ENCODE measurements at places on chromosomes 13 and 19.

DNA sequence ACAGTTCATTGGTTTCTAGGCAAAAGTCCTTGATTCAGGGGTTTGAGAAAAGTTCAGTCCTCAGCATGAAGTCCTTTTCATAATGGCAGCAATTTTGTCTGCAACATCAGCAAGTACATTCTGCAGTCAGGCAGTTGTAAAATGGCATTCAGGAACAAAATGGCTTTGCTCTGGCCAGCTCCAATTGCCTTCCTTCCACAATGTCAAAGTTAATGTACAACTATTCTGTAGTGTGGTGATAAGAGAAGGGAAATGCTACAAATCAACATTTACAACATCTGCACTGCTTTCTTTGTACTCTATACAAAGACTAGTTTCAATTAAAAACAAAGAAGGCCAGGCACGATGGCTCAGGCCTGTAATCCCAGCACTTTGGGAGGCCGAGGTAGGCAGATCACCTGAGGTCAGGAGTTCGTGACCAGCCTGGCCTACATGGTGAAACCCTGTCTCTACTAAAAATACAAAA, 1.8 kb upstream of the NEK3 start:
- no peak for DNase-seq

DNA sequence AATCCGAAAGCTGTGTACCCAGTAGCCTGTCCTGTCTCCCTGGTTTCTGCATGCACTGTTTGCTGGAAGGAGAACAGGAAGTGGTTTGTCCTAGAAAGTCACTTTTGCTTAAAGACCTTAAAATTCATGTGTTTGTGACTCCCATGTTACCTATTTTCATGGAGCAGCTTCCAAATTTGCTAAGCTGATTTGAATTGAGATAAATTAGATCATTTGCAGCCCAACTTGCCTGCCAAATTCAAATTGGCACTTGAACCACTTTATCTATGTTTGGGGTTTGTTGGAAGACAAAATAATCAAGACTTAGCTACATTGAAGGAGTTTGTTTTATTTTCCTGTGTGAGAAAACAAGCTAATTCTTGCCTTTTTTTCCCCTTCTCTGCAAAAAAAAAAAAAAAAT, 532.5 kb downstream of the DIAPH3 start:
- DNase-seq, result no peak

GRCh38 chr19:1087813-1088415, 7.3 kb downstream of the POLR2E start:
- DNase-seq, result no peak

DNA sequence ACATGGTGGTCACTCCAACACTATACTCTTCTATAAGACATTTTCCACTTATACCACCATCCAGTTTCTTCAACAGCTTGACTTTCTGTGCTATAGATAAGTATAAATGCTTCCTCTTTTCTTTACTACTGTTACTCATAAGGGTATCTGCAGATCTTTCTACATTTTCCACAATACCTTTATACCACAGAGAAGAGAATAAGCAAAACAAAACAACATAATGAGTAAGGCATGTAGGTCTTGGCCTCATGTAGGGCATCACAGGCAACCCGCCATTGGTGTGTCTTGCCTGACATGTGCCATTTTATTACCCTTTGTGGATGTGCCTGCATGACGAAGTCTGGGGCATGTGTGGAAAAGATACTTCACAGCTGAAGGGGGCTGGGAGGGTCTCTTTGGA, 265.3 kb upstream of the STARD13 start:
- DNase-seq, result no peak

- DNase-seq, result no peak
Measured at GRCh38 chr19:16445238-16446107, 26.3 kb downstream of the EPS15L1 start.

- DNase-seq, result no peak
Measured at GRCh38 chr13:49836516-49836915, 44.0 kb upstream of the KPNA3 start.

GRCh38 chr19:10184636-10185035, 10.1 kb downstream of the DNMT1 start:
- DNase-seq, result no peak

GRCh38 chr13:39058040-39058439, 19.8 kb downstream of the NHLRC3 start:
- no peak for DNase-seq

DNA sequence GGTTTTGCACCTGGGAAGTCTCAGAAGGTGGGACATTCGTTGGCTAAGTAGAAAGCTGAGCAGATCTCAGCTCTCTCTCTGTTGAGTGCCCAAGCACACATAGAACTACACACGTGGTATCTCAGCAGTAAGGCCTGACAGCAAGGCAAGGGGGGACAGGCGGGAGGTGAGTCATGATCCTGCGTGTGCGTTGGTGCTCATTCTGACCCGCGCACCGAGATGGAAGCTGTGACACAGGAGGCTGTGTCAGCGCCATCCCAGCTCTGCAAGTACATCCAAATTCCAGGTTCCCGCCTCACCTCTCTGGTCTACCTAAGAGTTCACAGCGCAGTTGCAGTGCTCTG, 135.7 kb downstream of the USP12 start:
- DNase-seq, result no peak

- DNase-seq, result no peak
Measured at GRCh38 chr19:6312018-6312417, 21.4 kb downstream of the ACER1 start.

GRCh38 chr13:35857769-35858168, 273.4 kb downstream of the DCLK1 start:
- no peak for DNase-seq

GRCh38 chr13:33871207-33872004, 53.5 kb downstream of the RFC3 start:
- DNase-seq, result no peak

DNA sequence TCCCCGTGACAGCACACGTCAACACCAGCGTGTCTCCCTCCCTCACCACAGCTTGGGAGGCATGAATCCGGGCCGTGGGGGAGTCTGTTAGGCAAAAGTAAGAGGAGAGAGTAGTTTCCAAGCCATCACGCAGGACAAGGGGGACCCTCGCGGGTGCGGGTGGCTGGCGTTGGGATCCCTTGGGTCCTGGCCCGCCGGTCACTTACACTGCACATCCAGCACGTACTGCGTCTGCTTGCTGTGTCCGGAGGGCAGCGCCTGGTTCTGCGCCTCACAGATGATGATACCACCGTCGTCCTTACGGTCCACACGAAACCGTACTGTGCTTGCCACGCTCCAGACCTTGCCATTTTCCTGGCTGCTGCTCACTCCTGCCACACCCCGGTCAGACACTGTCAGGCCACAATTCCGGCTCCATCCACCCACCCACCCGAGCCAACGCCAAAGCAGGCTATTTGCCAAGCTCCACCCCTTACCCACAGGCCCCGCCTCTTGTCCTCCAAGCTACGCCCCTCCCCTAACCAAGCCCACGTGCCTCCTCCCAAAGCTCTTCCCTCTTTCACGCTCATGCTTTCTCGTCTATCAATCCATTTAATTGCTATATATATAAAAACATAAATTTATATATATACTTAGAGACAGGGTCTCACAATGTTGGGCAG, 6.6 kb upstream of the ZNF428 start:
- no peak for DNase-seq

DNA sequence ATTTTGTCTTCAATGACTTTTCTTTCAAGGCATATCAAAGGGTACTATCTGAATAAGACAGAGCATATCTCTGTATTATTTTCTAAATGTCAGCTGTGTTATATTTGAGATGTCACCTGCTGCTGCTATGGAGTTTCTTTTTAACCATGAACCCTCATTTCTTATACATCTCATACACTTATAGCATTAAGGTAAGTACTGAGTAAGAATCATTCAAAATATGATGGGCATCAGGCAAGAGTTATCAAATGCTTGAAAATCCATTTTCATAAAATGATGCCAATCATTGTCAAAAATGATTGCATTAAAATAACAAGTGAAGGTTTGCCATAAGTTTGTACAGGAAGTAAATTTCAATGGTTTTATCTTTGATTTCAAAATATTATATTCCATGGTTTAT, 2005.0 kb upstream of the PCDH20 start:
- no peak for DNase-seq

GRCh38 chr19:34475975-34476594, 5.5 kb upstream of the WTIP start:
- no peak for DNase-seq

GRCh38 chr13:111938741-111939665, 127.9 kb upstream of the SOX1 start:
- DNase-seq, result no peak

- DNase-seq, result no peak
Measured at GRCh38 chr13:106186366-106187030, 349.0 kb downstream of the EFNB2 start.

GRCh38 chr13:75195495-75196146, 286.3 kb downstream of the TBC1D4 start:
- no peak for DNase-seq

DNA sequence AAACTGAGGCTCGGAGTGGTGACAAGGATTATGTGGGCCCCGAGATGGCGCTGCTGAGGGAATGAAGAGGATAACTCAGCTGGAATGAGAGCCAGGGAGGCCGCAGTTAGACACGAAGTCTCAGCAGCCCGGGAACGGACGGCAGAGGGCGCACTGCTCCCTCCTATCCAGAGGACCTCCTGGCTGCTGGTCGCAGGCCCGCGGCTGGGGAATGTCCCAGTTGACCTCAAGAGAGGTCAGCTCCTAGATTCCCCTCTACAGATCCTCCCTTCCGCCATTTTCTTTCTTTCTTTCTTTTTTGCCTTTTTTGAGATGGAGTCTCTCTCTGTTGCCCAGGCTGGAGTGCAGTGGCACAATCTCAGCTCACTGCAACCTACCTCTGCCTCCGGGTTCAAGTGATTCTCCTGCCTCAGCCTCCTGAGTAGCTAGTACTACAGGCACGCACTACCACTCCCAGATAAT, 24.1 kb upstream of the ASPDH start:
- peak; percentile 51 for DNase-seq

GRCh38 chr13:35824395-35824794, 306.8 kb downstream of the DCLK1 start:
- DNase-seq, result no peak

- no peak for DNase-seq
Measured at GRCh38 chr13:77036279-77036678, 9.3 kb upstream of the FBXL3 start.

DNA sequence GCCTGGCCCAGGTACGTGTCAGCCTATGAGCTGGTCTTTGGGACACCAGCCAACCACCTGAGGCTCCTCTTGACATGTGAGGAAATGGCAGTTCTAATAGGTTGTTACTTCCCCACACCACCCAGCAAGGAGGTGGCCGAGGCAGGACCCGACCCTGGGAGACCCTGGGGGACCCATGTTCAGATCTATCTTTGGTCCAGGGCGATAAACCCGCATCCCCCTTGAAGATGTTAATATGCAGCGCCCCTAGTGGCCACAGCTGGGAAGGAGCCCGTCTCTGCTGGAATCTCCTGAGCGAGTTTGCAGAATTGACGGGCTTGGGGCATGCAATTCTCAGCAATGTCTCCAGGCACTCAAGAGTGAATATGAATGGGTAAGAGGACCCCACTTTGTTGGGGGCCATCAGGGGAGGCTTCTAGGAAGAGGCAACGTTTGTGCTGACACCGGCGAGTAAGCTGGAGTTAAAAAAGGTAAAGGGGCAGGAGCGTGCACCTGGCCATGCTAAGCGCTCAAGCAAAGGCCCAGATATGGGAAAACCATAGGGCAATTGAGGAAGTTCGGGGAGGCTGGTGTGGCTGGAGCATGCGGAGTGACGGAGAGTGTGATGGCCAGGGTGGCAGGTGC, 1.5 kb upstream of the MYO1F start:
- peak; percentile 74 for DNase-seq

DNA sequence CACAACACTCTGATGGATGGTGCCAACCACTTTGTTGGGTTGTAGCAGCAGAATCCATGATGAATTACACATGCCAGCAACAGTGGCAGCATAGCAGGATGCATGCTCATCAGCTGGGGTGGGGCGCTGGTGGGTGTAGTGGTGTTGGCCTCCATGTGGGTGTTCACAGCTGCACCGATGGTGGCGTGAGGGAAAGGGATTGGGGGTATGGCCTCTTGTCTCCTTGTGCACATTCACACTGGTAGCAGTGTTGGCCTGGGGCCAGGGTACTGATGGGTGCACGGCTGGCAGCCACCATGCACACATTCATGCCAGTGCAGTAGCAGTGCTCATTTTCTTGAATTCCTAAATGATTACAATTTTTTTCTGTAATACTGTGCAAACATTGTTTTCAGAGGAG, 2748.8 kb upstream of the PCDH20 start:
- no peak for DNase-seq

DNA sequence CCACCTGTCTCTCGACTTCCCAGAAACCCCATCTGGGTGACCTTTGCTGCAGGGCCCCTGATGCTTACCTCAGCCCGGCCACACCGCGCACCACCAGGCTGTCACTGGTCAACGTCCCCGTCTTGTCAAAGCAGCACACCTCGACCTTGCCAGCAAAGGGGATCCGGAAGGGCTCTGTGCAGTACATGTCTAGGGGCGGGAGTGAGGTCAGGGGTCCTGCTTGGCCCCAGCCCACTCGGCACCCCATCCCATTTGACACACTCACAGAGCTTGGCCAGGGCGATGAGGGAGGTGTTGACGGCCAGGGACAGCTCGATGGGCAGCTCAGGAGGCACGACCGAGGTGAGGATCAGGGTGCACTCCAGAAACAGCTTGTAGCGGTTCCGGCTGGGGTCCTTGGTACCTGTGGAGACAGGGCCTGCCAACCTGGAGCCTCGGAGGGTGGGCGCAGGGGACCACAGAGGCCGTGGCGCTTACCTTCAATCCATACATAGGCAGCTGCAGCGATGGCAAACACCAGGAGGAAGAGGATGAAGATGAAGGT, 8.4 kb downstream of the ATP13A1 start:
- no peak for DNase-seq

GRCh38 chr13:73421310-73421912, 362.6 kb downstream of the KLF5 start:
- DNase-seq, result peak; percentile 8

DNA sequence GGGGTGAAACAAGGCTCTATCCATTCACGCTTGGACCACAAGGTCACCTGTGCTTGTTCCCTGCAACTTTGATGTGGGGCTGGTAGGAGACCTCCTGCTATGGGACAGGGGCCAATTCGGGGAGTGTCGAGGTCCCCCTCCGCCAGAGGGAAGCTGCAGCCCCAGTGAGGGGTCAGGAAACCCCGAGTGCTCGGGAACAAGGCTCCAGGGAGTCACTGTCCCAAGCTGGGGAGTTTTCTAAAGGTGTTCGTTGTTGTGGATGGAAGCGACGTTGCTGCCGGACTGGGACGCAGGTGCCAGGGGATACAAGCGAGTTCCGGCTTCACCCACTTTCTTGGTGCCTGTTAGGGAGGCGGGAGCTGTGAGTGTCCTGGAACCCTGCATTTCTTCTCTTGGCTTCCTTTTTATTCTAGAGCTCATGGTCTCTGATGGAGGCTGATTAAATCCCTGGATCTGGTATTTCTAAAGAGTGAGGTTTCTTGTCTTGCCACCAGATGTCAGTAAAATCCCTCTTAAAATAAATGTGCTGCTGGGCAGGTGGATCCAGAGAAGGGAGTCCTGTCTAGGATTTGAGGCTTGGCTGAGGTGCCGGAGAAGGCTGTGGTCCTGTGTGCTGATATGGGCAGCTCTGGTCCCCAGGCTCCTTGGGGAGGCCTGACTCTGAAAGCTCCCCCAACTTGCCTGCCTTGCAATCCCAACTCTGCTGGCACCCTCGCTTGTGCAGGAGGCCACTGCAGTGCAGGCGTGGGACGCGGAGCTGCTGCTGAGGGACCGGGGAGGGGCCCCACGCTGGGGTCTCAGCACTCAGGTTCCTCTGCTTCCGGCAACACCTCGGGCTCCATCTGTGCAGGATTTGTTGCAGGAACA, 153.9 kb downstream of the TEX29 start:
- no peak for DNase-seq
